ENCODE measurements at places on chromosomes 1 and 21. TPM values are rescaled to one million over a fixed set of nuclear protein-coding genes. Genes with fewer than 3 reads are reported as not detected.

The C1orf116 gene
- 0.20 TPM for total RNA-seq

The MED8 gene
- total RNA-seq, result 73.9 TPM

The FTCD gene
- total RNA-seq, result 0.69 TPM

The RIMS3 gene
- 0.57 TPM for total RNA-seq

The PROK1 gene
- not detected for total RNA-seq

The LORICRIN gene
- total RNA-seq, result not detected

The TMEM51 gene
- 19.9 TPM for total RNA-seq

The ELAPOR1 gene
- 1.3 TPM for total RNA-seq

The SLC30A2 gene
- not detected for total RNA-seq

The VN1R5 gene
- not detected for total RNA-seq

The CDC42BPA gene
- total RNA-seq, result 14.2 TPM

DNA sequence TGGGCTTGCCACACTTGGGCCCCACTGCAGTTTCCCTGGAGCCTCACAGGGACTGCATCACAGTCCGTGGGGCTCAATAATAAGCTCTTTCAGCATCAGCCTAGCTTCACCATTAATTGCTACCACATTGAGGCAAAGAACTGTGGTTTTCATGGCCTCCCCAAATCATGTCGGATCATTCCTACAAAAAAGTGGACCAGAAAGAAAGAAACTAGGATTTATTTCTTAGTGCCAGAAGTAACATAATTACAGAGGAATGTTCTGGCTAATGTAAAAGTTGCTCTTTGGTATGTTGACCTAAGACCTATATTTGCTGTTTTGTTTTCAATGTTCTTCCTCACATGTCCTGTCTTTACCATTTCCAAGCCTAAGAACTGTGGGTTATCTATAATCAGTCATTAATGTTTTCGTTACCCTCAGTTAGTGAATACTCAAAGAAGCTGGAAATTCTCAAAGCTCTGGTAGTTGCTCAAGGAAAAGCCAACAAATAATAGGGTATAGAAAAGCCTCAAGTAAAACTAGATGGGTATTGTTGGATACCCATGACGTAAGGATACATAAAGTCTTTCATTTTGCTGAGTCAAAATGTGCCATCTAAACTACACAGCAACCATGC lies 173.9 kb downstream of the LTN1 start:
- no peak for DNase-seq

GRCh38 chr21:46195595-46196195 lies 11.4 kb upstream of the SPATC1L start:
- DNase-seq, result no peak

DNA sequence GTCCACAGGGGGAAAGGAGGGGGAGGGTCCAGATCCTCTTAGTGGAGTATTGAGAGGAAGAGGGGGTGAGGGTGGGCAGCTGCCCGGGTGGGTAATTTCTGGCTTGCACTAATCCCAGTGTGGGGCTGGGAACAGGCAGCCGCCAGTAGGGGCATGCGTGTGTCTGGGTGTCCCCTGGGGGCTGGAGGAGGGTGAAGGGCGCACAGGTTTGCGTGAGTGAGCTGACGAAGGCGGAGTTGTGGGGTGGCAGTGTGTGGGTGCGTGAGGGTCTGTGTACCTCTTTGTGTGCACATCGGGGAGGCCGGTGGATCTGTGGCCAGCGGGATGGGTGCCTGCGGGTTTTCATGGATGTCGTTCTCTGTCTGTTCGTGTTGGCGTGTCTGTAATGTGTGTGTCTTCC lies 97.3 kb downstream of the PAX7 start:
- no peak for DNase-seq

- DNase-seq, result no peak
These were observed 8.9 kb downstream of the HYI start for GRCh38 chr1:43444836-43445235.

DNA sequence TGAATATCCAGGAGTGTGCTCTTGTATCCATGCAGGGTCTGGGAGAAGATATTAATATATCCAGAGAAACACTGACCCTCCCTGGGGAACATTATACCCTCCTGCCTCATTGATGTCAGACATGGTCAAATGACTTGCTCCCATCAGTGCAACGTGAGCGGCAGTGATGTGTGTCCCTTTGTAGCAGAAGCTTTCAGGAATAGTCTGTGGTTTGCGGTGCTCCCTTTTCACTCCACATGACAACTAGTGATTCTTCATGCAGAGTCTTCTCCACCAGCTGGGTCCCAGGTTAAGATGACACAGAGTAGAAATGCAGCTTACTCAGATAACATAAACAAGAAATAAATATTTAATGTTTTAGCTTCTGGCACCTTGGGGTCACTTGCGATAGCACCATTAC lies 31.9 kb upstream of the LYPD8 start:
- DNase-seq, result no peak

- no peak for DNase-seq
These were observed 185.3 kb upstream of the USP24 start for GRCh38 chr1:55400508-55400907.

- no peak for DNase-seq
These were observed 37.9 kb upstream of the CCDC27 start for GRCh38 chr1:3714284-3714741.

- no peak for DNase-seq
These were observed 228.8 kb downstream of the DNM3 start for GRCh38 chr1:172070055-172070454.

GRCh38 chr1:51063121-51063520 lies 38.9 kb upstream of the C1orf185 start:
- DNase-seq, result peak; percentile 97

DNA sequence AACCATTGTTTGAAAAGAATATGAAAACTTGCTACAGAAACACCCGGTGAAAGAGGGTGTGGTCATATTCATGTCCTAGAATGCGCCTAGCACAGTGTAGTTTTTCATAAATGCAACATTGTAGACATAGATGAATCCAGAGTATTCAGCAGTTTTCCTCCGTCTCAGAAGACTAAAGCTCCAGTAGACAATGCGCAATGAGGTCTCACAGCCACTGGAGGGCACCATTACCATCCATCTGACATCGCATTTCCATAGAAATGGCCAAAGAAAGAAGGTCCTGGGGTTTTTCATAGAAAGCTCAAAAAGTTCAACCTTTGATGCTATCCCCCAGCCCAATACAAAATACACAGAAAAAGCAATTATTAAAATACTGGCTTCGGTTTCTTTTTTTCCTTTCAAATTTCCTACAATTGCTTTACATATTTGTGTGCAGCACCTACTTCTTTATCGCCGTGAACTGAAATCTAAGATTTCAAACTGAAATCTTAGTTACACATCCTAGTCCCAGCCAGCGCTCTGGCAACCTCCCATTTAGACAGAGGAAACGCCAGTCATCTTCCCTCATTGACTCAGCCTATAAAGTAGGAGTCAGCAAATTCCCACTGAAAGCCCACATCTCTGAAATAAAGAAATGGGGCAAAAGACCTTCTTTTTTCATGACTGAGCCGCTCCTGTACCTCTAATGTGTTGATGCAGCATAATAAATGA lies 3.9 kb upstream of the CD58 start:
- DNase-seq, result peak; percentile 73

DNA sequence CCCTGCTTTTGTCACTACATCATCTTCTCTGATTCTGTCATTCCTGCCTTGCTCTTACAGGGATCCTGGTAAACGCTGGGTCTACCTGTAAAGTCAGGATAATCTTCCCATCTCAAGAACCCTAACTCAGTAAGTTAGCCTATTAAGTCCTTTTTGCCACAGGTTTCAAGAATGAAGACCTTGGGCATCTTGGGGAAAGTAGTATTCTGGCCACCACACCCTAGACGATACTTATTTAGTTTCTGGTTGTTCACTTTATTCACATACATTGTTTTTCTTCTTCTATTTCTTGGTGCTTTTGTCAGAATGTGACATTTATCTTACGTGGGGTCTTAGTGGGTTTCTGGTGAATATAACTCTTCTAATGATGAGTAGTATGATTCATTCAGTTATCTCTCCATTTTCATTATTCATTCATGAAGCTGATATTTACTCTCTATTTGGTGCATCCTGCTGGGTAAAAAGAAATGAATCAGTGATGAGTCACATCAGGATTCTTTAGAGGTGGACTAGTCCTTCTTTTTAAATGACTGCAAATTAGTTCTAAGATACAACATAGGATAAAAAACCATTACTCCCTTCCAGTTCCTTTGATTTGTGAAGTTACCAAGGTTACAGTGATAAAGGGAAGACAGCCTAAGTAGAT lies 514.4 kb upstream of the B3GALT2 start:
- DNase-seq, result peak; percentile 88

GRCh38 chr21:26945916-26946675 lies 20.8 kb downstream of the ADAMTS5 start:
- DNase-seq, result no peak

DNA sequence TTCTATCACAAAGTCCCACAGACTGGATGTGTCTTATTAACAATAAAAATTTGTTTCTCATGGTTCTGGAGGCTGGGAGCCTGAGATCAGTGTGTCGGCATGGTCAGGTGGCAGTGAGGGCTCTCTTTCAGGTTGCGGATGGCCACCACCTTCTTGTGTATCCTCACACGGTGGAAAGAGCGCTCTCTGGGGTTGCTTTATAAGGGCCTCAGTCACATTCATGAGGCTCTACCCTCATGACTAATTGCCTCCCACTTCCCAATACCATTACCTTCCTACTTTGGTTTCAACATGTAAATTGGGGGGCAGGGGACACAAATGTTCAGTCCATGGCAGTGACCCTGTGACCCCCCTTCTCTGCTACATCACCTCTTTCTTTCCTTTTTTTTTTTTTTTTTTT lies 20.7 kb upstream of the MX1 start:
- DNase-seq, result no peak

DNA sequence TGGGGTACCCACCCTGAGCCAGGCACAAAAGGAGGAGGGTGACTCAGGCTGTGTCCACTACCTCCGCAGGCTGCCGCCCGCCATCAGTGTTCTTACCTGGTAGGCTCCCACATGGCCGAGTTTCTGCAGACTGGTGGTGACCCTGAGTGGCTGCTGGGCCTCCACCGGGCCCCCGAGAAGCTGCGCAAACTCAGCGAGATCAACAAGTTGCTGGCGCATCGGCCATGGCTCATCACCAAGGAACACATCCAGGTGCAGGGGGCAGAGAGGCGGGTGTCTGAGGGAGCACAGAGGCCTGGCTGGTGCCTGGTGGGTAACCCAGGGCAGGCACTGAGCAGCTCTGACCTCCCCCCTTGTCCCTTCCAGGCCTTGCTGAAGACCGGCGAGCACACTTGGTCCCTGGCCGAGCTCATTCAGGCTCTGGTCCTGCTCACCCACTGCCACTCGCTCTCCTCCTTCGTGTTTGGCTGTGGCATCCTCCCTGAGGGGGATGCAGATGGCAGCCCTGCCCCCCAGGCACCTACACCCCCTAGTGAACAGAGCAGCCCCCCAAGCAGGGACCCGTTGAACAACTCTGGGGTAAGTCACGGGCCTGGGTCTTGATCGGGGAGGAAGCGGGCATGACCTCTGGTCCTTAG lies 13.0 kb downstream of the SESN2 start:
- DNase-seq, result no peak

DNA sequence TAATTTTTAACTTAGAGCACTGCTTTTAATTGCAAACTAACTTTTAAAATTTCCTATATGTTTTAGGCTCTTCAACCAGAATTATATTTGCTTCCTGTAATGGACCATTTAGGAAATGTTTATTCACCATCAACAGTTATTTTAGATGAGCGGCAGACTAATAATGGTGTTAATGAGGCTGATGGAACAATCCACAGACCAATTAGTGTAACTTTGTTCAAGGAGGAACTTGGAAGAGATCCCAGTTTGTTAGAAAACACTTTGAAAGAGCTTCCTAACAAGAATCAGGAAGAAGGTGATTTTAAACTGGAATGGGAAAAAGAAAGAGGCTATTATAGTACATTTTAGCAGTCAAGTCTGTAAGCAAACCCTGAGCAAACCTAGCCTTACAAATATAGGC lies 19.4 kb upstream of the GNG5 start:
- no peak for DNase-seq

GRCh38 chr21:41326414-41327080 lies 9.9 kb downstream of the FAM3B start:
- DNase-seq, result no peak

DNA sequence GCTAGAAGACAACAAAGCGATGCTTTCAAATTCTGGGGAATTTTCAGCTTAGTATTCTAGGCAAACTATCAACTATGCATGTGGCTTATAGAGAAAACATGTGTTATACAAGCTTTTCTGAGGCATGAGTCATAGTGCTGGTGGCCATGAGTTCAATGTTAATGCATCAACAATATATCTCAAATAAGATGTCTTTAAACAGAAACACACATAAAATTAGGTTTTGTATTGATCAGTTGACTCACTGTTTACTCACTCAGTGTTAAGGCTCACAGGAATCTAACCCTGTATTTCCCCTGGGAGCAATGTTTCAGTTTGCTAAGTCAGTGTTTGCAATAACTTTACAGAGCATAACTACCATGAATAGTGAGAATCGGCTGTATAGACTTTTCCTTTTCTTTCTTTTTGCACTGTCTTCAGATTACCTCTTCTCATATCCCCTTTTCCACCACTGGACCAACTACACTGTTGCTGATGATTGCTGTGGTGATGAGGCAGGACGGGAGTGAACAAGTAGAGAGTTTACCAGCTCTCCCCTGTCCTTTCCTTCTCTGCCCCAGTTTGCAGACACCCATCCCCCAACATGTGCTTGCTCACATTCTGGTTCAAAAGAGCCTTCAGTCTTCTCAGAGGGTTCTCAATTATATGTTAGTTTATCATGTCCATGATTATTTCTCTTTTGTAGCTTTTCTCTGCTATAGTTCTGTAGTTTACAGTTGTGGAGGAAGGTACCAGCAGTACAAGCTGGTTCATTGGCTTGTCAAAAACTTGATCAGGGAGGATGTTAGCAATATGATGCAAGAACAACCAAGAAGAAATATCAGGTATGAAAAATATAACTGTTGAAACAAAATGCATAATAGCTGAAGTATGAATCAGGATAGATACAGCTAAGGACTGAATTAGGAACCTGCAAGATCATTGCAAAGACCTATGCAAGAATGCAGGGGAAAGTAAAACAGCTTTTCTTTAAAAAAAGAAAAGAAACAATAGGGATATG lies 23.9 kb downstream of the CD2 start:
- DNase-seq, result peak; percentile 43

DNA sequence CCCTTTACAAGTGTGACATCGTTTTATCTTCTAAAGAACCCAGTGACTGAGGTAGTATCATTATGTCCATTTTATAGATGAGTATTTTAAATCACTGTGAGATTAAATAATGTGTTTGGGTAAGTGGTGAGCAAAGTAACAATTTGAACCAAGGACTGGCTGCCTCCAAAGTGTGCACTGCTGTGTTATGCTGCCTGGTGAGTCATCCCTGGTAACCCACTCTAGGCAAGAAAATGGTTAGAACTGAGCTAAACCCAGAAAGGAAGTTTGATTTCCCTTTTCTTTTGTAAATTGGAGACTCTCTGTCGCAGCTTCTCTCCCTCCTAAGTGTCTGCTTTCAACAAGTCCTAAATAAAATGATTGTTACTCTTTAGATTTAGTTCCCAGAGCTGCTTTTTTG lies 342.8 kb upstream of the KAZN start:
- DNase-seq, result no peak

GRCh38 chr1:189656628-189657530 lies 820.8 kb downstream of the BRINP3 start:
- DNase-seq, result no peak

GRCh38 chr1:41494351-41495209 lies 10.1 kb upstream of the EDN2 start:
- no peak for DNase-seq

- DNase-seq, result no peak
These were observed 24.6 kb downstream of the SLC27A3 start for GRCh38 chr1:153799566-153800465.
